ENCODE measurements at places on chromosomes 7 and 10.
A peak's percentile ranks its signal among the peaks of the same experiment; 100 is the strongest.

DNA sequence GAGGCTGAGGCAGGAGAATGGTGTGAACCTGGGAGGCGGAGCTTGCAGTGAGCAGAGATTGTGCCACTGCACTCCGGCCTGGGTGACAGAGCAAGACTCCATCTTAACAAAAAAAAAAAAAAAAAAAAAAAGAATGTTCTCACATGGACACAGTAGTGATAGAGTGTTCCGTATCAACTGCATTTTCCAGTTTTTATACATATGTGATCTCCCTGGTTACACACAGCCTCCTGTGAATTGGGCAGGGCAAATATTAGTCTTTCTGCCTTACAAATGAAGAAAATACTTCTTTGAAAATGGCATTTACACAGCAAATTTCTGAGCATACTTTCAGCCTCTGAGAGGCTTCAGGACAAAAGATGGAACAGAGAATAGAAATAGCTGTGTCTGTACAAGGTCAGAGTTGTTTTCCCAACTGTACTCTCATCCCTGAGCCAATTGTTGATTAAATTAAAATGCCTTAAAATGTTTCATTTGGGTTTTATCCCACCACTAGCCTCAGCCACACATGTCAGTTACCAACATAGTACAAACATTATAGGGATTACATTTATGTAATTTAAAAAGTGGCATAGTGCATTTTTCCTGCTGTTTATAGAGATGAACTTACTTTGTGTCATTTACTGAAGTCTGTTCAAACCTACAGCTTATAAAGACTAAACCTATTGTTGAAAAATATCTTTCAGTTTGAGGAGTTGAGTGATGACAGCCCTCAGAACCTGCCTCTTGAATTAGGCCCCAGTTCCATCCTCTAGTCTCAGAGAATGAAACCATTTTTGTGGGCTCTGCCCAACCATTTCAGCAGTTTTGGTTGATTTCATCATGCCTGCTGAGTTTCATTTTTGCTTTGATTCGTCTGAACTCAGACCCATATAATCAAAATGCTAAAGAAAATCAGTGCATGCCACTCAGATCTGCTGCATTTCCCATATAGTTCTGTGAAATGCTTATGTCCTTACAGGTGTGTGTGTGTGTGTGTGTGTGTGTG lies 609.4 kb upstream of the C7orf33 start:
- DNase-seq: no peak

GRCh38 chr10:97498841-97499560 lies at the start of gene UBTD1:
Gene UBTD1, plus strand, starts transcription at chr10:97498924. Its CDS starts 280 bp downstream, at chr10:97499204.
- DNase-seq: peak; percentile 43

DNA sequence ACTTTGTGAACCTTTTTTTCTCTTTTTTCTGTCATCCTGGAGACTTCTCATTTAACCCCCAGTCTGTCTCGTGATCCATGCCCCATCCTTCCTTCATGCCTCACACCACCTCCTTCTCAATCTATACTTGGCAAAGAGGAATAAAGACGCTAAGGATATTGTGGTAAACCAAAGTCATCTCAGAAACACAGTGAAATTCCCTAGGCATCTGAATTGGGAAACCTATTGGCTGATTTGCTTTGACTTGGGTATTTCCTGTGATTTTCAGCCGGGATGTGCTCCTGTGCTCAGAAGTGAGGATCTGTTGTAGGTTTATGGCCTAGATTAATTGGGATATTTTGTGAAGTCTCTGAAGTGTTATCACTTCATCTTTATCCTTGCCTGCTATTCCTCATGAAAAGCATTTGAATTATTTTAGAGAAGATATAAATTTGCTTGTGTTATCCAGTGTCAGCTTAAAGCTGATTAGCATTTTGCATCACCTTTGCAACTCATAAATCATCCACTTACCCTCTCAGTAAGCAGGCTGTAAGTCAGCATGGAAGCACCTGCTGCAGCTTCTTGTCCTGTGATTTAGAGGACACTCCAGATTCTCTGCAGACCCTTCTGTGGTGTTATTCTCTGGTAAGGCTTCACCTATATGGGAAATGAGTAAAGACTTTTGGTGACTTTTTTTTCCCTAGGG lies 138.0 kb downstream of the AUTS2 start:
- no peak for DNase-seq

DNA sequence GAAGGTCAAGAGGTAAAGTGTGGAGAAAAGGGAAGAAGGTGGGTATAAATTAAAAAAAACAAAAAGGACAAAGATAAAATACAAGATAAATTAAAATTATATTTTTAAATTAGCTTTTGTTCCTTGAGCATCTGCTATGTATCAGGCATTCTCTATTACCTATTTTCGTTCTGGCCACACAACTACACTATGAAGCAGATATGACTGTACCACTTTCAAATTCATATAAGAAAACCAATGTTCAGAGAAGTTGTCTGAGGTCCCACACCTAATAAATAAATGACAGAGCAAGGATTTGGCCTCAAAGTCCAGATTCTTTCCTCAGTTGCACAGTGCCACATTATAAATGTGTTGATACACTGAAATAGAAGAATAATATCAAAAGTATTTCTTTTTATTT lies 103.8 kb upstream of the PCDH15 start:
- DNase-seq: no peak

- no peak for DNase-seq
These were observed 432.0 kb downstream of the ATRNL1 start for GRCh38 chr10:115525141-115525540.

DNA sequence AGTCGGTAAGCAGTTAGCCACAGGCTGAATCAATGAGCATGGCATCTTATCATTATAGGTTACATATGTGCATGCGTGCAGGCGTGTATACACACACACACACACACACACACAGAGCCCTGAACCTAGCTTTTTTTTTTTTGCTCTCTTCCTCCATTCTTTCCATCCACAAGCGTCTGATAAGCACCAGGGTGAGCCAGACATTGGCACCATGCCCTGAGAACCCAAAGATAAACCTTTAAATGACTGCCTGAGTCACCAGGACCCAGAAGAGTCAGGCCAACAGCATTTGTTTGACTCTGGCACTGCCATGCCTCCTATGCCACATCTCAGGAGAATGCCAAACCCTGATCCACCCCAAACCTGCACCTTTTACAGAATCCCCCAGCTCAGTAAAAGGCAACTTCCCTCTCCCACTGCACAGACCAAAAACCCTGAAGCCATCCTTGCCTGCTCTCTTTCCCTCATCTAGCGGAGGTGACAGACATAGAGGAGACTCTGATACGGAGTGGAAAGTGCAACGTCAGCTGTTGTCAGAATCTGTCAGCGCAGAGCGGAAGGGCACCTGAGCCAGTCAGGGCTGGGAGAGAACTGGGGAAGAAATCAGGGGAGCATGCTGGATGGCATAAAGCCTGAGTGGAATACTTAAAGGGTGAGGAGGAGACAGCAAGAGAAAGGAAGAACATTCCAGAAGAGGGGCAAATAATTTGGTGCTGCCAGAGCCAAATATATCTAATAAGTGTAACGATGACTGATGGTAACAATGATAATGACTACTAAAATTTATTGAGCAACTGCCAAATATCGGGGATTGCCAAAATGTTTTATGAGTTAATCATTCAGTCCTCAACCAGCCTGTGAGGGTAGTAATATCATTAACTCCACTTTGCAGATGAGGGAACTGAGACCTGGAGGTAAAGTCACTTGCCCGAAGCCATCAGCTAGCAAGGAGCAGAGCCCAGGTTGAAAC lies 3.2 kb downstream of the PARP12 start:
- peak; percentile 64 for DNase-seq

- no peak for DNase-seq
These were observed at the start of gene CHRM2 for GRCh38 chr7:136868496-136869000. Gene CHRM2, plus strand, starts transcription at chr7:136868652. Its CDS starts 146,214 bp downstream, at chr7:137014866.

GRCh38 chr7:90846192-90846591 lies 250.1 kb downstream of the CDK14 start:
- DNase-seq: no peak

DNA sequence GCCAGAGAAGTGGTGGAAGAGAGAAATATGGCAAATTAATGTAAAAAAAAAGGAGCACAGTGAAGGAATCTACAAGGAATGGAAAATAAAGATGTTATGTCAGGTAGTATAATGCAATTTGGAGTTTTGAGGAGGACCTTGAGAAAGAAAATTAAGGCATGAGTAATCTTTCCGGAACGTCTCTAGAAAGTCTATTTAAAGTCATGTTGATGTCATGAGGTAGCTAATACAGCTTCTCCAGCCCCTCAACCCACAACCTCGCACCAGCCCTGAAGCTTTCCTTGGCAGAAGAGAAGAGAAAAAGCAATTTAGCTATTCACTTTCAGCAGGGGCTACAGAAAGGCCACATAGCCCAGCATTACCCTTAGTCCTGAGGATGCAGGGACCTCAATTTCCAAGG lies 22.5 kb downstream of the TRDMT1 start:
- DNase-seq: no peak

GRCh38 chr10:61974601-61975390 lies 73.3 kb downstream of the ARID5B start:
- DNase-seq: no peak

GRCh38 chr7:68547181-68547580 lies 1051.1 kb upstream of the AUTS2 start:
- DNase-seq: no peak

DNA sequence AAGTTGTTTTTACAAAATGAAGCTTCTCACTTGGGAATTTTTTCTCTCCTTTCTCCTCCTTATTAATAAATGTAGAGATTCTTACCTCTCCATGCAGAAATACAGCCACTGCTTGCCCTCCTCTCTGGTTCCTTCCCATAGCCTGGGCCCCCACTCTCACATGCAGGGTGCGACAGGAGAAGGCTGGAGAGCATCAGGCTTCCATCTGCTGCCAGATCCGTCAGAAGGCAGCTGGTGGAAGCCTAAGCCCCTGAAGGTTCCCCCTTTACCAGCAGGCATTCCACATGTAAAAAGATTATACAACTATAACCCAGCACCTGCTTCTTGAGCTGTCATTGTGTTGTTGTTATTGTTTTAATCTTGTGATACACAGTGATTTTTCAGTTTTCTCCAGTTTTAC lies 314.2 kb downstream of the LHFPL3 start:
- DNase-seq: no peak

DNA sequence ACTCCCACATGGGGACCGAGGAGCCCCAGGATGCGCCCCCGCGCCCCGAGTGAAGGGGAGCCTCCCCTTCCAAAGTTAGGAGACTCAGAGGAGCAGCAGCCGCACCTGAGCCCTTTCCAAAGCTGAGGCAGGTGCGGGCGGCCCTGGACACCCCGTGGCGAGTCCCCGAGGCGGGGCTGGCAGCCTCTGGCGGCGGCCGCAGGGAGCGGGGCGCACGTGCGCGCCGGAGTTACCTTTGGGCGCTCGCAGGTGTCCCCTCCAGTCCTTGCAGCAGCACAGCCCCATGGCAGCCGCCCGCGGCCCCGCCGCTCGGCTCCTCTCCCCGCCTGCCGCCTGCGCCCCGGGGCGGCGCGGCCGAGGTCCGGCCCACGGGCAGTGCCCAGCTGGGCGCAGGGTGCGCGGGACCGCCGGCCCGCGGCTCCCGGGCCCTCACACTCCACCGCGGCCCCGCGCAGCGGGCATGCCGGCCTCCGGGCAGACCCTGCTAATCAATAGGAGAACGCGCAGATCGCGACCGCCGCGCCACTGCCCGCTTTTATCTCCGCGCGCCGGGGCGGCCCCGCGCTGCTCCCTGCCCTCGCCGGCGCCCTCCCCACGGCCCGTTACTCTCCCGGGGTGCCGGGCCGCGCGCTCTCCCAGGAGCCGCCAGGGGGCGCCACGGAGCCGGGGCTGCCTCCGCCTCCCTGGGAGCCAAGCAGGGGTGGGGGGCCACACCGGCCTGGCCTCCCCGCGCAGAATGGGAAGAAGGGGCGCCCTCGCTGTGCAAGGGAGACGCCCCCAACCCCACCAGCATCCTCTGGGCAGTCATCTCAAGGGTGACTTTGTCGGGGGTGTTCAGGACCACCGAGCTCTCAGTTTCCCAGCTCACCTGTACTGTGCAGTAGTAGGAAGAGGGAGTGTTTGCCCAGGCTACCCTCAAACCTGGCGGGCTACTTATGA lies 80.8 kb downstream of the ARHGAP22 start:
- peak; percentile 37 for DNase-seq

GRCh38 chr10:71608819-71609768 lies 110.5 kb downstream of the C10orf105 start:
- peak; percentile 81 for DNase-seq

DNA sequence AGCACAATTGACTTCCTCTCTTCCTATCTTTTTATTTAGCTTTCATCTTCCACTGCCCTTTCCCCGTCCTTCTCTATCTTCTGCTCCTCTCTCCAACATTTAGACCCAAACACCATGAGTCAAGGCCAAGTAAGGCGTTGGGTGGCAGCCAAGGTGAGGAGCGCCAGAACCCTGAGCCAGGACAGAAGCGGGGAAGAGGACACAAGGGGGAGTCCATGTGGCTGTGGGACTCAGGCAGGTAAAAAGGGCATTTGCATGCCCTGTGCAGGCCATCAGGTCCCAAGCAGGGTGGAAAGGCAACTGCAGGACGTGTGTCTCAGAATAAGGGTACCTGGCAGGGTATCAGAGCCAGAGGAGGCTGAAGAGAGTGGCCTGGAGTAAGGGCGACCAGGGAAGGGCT lies 192.4 kb upstream of the PFKP start:
- DNase-seq: no peak

DNA sequence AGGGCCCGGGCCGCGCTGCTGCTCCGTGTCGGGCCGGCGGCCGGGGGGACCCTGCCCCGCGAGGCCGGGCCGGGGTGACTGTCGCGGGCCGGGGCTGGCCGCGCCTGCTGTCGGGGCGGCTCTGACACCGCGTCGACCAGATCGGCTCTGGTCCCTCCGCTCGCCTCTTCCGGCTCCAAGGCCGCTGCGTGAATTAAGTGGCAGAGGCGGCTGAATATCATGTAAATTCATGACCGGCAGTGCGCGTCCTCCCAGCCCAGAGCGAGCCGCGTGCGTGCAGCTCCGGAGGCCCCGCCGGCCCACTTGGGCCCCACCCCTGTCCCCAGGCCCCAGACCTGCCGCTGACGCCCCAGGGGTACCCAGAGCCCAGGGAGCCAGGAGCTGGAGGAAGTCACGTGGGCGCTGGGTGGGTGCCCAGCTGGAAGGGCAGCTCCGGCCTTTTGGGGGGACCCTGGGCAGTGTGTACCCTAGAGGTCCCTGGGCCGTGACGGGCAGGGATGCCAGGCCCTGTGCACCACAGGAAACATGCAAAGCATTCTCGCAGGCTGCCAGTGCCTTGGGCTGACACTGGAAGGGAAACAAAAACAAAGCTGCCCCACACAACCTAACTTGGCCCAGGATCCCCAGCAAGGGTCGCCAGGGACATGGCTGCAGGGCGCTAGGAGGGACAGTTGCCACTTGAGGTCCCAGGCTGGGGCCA lies 584.0 kb upstream of the MKI67 start:
- DNase-seq: no peak

DNA sequence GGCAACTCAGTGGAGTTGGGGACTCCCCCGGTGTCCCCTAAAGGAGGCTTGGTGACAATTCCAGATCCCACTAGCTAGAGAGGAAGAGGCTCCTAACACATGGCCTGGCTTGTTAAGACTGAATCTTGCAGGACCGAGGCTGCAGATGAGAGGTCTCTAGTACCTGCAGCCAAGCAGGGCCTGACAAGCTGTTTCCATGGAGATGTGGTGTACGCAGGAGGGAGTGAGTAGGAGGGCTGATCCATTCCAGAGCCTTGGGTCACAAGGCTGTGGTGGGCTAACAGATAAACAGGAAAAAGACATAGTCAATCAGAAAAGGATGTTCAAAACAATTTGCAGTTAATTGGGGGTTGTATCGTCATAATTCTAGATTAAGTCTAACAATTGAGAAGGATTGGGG lies 77.3 kb upstream of the MKLN1 start:
- DNase-seq: no peak
